ENCODE measurements at places on chromosomes 6 and 20. TPM values are rescaled to one million over a fixed set of nuclear protein-coding genes. Genes with fewer than 3 reads are reported as not detected.

GRCh38 chr6:18586133-18586532, 199.0 kb downstream of the RNF144B start:
- no peak for DNase-seq

ANKEF1 gene
- total RNA-seq: 1.5 TPM

DNA sequence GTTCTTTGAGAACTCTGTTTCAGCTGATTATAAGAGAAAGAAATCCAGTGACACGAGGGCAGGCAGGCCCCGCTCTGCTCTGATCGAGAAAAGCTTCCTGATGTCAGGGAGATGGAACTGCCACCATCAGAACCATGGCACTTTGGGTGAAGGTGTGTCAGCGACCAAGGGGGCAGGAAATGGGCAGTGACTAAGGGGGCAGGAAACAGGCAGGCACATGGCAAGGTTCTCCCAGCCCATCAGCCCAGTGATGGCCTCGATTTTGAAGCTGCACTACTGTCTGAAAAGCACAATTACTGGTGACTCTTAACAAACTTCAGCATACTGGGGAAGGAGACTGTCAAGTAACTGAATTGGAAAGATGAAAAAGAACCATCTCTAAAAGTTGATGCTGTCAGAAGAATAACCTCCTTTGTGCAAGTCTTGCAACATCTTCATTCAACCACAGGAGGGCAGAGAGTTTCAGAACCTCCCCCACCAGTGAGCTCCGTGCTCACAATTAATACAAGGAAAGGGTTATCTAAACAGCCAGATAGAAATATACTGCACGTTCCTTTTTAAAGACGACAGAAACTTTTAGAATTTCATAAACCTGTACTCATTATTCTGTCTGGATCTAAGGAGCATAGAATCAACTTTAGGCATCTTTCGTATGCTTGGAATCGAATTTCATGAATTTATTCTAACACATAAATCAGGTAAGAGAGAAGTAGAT, 39.1 kb downstream of the TMX4 start:
- DNase-seq: peak; percentile 68

- no peak for DNase-seq
Measured at GRCh38 chr20:48120120-48120519, 334.8 kb upstream of the SULF2 start.

- DNase-seq: no peak
Measured at GRCh38 chr6:136811272-136811671, 11.1 kb upstream of the PEX7 start.

DNA sequence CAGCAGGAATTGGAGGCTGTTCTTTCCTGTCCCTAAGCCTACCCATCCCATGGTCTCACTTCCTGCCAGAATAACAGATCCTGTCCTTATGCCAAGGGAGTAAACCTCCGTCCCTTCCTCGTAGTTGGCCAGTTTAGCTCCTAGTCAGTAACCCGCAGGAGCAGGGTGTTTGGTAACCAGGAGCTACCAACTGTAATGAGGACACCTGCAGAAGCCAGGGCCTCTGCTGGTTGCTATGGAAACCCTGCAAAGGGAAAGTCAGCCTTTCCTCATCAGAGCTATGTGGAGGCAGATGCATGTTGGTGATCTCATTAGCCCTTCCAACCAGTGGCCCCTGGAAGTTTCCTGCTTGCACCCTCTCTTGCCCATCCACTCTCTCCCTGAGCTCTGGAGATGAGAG, 368.2 kb upstream of the SULF2 start:
- DNase-seq: peak; percentile 29

SLC22A7 gene
- total RNA-seq: not detected

DNA sequence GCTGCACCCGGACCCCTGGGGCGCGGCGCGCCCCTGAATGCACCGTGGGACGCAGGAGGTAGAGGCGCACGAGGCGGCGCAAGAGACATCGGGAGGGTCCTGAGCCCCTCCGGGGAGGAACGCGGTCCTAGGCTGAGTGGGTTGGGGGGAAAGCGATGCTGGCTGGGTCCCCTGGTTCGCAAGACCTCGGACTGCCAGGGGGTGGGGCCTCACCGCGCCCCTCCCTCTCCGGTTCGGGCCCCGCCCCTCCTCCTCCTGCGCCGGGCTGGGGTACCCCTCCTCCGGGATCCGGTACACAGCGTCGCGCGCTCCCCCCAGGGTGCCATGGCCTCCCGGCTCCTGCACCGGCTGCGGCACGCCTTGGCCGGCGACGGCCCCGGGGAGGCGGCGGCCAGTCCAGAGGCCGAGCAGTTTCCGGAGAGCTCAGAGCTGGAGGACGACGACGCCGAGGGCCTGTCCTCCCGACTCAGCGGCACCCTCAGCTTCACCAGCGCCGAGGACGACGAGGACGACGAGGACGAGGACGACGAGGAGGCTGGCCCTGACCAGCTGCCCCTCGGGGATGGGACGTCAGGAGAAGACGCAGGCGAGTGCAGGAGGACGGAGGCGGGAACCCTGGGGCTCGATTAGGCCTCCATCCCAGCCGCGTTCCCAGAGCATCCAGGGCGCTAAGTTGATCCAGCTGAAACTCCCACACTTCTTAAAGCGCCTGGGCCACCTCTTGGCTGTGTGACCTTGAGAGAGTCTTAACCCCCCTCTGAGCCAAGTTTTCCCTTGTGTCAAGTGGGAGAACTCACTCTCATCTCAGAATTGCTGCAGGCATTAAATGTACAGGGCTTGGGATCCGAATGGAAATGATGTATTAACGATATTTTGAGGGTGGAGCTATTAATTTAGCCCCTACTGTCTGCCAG, 541 bp downstream of the SNX21 start:
- DNase-seq: peak; percentile 70

ARFRP1 gene
- total RNA-seq: 46.9 TPM

C20orf204 gene
- 13.3 TPM for total RNA-seq

PRICKLE4 gene
- total RNA-seq: 6.9 TPM

KHDC1L gene
- not detected for total RNA-seq

DNA sequence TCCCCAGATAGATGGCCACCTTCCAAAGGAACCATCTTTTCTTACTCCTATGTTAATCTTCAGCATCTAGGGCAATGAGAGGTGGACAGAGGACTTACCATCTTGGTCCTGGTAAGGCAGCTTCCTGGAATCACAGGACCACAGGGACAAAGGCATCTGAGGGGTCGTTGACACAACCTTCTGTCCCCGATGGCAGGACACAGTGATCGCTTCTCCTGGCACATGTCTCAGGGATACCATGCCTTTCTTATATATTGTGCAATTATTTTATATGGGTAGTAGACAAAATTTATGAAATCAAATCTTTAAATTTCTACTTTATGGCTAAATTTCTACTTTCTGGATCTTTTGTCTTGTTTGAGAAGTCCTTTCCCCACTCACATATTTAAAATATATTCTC, 20.1 kb downstream of the SERPINB1 start:
- no peak for DNase-seq

CENPB gene
- 124 TPM for total RNA-seq

DNA sequence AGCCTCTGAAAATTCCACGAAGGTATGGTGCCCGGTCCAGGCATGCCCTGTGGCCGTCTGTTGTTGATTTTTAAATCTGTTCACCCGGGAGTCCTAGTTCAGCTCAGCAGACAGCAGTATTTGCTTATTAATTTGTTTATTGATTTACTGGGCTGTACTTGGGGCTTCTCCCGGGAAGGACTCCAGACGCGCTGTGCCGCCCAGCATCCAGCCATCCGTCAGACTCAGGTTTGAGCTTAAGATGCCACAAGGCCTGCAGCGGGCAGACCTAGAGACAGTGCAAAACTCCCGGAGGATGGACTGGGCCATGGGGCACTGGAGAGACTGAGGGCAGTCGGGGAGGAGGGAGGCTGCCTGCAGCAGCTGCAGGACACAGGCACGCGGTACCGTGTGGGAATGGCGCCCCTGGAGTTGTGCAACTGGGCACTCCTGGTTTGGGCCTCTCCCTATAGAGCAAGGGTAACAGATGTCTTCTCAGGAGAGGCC, 17.3 kb upstream of the CCDC167 start:
- no peak for DNase-seq

LY6G6F gene
- total RNA-seq: not detected

GRCh38 chr6:43246301-43247113, 3.2 kb downstream of the TTBK1 start:
- DNase-seq: peak; percentile 61

PTK7 gene
- total RNA-seq: 29.9 TPM

- DNase-seq: peak; percentile 14
Measured at GRCh38 chr20:17721802-17722486, 22.2 kb downstream of the BANF2 start.

KCNG1 gene
- total RNA-seq: 0.70 TPM

DNA sequence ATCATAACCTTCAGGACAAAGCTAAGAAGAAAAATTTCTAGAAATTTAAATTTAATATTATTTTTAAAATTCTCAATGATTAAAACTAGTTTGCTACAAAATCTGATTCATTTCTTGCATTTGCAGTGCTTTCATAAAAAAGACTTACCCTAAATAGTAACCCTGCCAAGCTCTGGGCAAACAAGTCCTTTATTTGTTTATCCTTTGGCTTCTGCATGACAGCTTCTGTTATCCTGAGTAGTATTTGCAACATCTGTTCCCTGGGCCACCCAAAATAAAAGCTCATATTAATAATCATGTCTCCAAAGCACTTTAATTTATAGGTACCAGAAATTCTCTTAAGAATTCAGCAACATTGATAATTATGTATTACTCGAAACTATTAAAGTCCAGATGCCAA, 101.3 kb downstream of the RALGAPA2 start:
- DNase-seq: no peak

Data from dermis blood vessel endothelial cell (primary cell).